ENCODE measurements at places on chromosomes 1 and 21. TPM values are rescaled to one million over a fixed set of nuclear protein-coding genes. Genes with fewer than 3 reads are reported as not detected.

GRCh38 chr1:223363856-223364684 lies at the start of gene SUSD4:
TSS of gene SUSD4 (minus strand) at chr1:223364176. CDS start at chr1:223363425, 751 bp downstream.
- no peaks in the 10 kb centered on the region for H3K27me3 ChIP-seq
- no peaks in the 10 kb centered on the region for H3K4me1 ChIP-seq
- peak; percentile 80 for DNase-seq
- H3K36me3 ChIP-seq, result no peaks in the 10 kb centered on the region

DNA sequence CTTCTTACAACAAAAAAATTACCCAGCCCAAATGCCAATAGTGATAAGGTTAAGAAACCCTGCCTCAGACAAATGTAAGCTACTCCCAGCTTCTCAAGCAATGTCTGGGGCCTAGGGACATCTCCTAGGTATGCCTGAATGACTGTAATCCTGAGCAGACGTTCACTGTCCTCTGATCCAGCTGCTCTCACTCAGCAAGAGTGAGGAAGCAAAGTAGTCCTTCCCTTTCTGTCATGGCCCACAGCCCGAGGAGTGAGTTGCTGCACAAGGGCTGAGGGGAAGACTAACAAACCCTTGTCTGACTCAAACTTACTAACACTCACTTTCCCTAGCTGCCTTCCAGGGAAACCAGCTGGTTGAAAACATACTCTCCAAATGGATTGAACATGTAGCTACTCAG lies 124.9 kb upstream of the TNFSF4 start:
- H3K4me1 ChIP-seq, result no peaks in the 10 kb centered on the region
- H3K27ac ChIP-seq, result no peak overlapping the region
- H3K27me3 ChIP-seq, result no peaks in the 10 kb centered on the region

GRCh38 chr1:211420845-211421454 lies 71.0 kb downstream of the RD3 start:
- H3K27me3 ChIP-seq, result no peaks in the 10 kb centered on the region
- H3K27ac ChIP-seq, result no peak overlapping the region
- no peaks in the 10 kb centered on the region for H3K36me3 ChIP-seq
- no peak overlapping the region for H3K4me3 ChIP-seq
- no peak for DNase-seq

DNA sequence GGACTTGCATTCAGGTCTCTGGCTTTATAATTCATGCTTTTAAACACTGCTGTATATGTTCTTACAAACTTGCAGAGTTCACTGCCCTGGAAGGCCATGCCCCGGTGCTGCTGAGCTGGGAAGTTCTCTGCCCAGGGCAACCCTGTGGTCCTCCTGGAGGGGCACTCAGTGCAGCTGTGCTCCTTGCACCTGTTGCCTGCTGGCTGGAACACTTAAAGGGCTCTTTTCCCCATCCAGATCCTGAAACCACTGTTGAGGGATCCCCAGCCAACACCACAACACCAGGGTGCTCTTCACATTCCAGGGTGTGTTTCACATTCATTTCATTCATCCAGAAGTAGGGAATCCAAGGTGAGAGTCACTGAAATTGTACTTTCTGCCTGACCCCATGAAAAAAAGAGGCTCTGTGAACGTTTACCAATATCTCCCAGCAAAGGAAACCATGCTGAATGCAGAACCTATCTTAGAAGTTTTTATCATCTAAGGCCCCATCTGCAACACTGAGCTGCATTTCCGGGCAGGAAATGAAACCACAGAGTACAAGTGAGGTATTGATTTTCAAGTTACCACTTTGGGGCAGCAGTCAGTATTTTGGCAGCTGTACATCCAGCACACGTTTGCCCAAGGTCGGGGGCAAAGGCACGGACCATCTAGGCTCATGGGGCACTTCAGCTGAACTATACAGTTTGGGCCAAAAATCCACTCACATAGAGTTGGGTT lies 16.4 kb upstream of the KIAA0040 start:
- no peak overlapping the region for H3K27ac ChIP-seq
- no peaks in the 10 kb centered on the region for H3K27me3 ChIP-seq
- no peak for DNase-seq

GRCh38 chr1:93776728-93777127 lies 95.1 kb upstream of the BCAR3 start:
- DNase-seq, result no peak
- H3K4me3 ChIP-seq, result no peak overlapping the region
- no peaks in the 10 kb centered on the region for H3K36me3 ChIP-seq
- H3K27me3 ChIP-seq, result no peaks in the 10 kb centered on the region
- H3K27ac ChIP-seq, result no peak overlapping the region

GRCh38 chr1:209869291-209870149 lies 41.7 kb downstream of the UTP25 start:
- no peak overlapping the region for H3K27ac ChIP-seq
- H3K4me1 ChIP-seq, result no peaks in the 10 kb centered on the region
- no peaks in the 10 kb centered on the region for H3K27me3 ChIP-seq
- no peaks in the 10 kb centered on the region for H3K36me3 ChIP-seq
- DNase-seq, result no peak

GRCh38 chr1:117644696-117645311 lies 39.0 kb downstream of the TENT5C start:
- no peaks in the 10 kb centered on the region for H3K36me3 ChIP-seq
- H3K27ac ChIP-seq, result no peak overlapping the region
- no peak overlapping the region for H3K4me3 ChIP-seq
- no peaks in the 10 kb centered on the region for H3K4me1 ChIP-seq
- DNase-seq, result no peak

- no peak overlapping the region for H3K4me3 ChIP-seq
- no peaks in the 10 kb centered on the region for H3K4me1 ChIP-seq
- H3K27me3 ChIP-seq, result no peaks in the 10 kb centered on the region
- no peak for DNase-seq
- H3K36me3 ChIP-seq, result no peaks in the 10 kb centered on the region
Measured at GRCh38 chr1:5917281-5917590, 75.0 kb downstream of the NPHP4 start.

GRCh38 chr21:35737899-35738346 lies 322.4 kb downstream of the SETD4 start:
- H3K27ac ChIP-seq, result peak overlapping the region; percentile 37
- no peaks in the 10 kb centered on the region for H3K27me3 ChIP-seq
- H3K36me3 ChIP-seq, result no peaks in the 10 kb centered on the region

GRCh38 chr1:235843461-235843961 lies 23.2 kb downstream of the LYST start:
- H3K4me3 ChIP-seq, result no peak overlapping the region
- no peak for DNase-seq
- H3K4me1 ChIP-seq, result peaks cover 6% of the 10 kb centered on the region
- no peaks in the 10 kb centered on the region for H3K36me3 ChIP-seq
- no peaks in the 10 kb centered on the region for H3K27me3 ChIP-seq

DNA sequence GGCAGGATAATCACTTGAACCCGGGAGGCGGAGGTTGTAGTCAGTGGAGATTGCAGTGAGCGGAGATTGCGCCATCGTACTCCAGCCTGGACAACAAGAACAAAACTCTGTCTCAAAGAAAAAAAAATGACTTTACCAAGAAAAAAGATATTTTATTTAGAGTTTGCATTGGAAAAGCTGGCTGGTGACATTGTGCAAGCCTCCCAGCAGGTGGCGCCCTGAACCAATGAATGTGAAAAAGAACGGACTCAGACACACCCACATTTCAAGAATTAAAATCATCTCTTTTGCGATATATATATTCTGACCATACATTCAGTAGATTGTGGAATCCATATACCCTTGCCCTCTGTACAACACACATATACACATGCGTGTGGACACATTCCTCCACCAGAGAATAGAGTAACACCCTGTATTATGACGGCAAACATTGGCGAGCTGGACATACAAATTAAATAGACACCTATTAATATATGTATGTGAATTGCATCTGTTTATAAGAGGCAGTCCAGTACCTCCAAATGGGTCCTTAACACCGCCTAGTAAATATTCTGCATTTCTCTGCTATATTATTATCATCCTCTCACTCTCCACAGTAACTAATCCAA lies 39.0 kb upstream of the CADM3 start:
- H3K4me3 ChIP-seq, result no peak overlapping the region
- peak; percentile 87 for DNase-seq
- no peaks in the 10 kb centered on the region for H3K27me3 ChIP-seq
- no peak overlapping the region for H3K27ac ChIP-seq
- no peaks in the 10 kb centered on the region for H3K4me1 ChIP-seq

DNA sequence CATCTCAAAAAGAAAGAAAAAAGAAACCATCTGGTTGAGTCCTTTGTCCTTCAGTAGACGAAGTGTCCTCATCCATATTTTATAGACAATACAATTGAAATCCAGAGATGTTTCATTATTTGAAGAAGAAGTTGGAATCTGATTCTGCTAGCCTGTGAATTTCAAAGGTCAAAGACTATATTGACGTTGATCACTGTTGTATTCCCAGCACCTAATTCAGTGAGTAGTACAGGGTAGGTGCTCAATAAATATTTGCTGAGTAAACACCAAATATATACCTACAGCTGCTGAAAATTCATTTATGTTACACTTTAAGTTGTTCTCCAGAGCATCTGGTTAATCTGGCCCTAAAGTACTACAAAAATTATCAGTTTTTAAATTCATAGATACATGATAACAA lies 135.2 kb downstream of the CACNA1E start:
- DNase-seq, result no peak
- no peaks in the 10 kb centered on the region for H3K36me3 ChIP-seq
- H3K4me1 ChIP-seq, result no peaks in the 10 kb centered on the region
- H3K27ac ChIP-seq, result no peak overlapping the region
- H3K27me3 ChIP-seq, result no peaks in the 10 kb centered on the region

GRCh38 chr21:14736162-14736561 lies 190.0 kb upstream of the SAMSN1 start:
- no peak overlapping the region for H3K27ac ChIP-seq
- no peaks in the 10 kb centered on the region for H3K4me1 ChIP-seq
- no peaks in the 10 kb centered on the region for H3K27me3 ChIP-seq
- no peaks in the 10 kb centered on the region for H3K36me3 ChIP-seq
- H3K4me3 ChIP-seq, result no peak overlapping the region

GRCh38 chr1:50570066-50570468 lies 146.8 kb upstream of the DMRTA2 start:
- H3K36me3 ChIP-seq, result no peaks in the 10 kb centered on the region
- H3K27me3 ChIP-seq, result no peaks in the 10 kb centered on the region
- no peaks in the 10 kb centered on the region for H3K4me1 ChIP-seq
- H3K4me3 ChIP-seq, result no peak overlapping the region
- no peak overlapping the region for H3K27ac ChIP-seq

DNA sequence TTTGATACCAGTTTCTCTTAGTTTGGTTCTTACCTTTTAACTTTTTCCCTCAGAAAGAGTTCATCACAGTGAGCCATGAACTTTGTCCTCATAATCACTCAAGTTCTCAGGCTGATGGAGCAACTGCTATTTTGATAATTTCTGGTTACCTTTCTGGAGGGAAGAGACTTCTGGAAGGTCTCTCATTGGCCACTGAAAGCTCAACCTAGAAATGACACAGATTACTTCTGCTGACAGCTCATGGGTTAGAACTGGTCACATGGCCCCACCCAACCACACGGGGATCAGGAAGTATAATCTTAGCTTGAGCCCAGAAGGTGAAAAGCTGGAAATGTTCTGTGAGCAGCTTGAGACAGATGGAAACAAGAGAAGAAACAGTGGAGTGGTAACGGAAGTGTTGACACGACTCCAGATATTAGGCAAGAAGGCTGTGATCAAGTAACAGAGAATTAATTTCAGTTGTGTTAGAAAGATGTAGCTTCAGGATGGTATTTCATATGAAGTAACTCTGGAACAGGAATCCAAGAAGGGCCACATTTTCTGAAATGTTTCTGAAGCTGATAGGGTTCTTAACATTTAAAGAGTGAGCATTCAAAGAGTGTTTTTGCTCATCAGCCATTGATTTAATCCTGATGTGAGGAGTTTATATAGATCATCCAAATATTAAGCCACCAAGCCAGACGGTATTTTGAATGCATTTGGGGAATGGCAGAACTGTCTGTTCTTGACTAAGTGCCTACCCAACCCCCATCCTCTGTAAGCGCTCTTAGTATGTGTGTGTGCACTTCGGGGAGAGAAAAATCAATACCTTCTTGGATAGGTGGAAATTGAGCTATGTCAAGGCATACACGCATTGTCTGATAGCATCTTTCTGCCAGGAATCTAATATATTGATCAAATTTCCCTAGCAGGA lies 21.9 kb upstream of the XPR1 start:
- H3K4me3 ChIP-seq, result no peak overlapping the region
- no peaks in the 10 kb centered on the region for H3K27me3 ChIP-seq
- no peak overlapping the region for H3K27ac ChIP-seq
- DNase-seq, result no peak
- no peaks in the 10 kb centered on the region for H3K36me3 ChIP-seq

- H3K4me1 ChIP-seq, result no peaks in the 10 kb centered on the region
- H3K36me3 ChIP-seq, result no peaks in the 10 kb centered on the region
- peak; percentile 21 for DNase-seq
- H3K27me3 ChIP-seq, result no peaks in the 10 kb centered on the region
Measured at GRCh38 chr1:226571893-226572292, 23.3 kb downstream of the STUM start.

- no peaks in the 10 kb centered on the region for H3K36me3 ChIP-seq
- no peaks in the 10 kb centered on the region for H3K27me3 ChIP-seq
- no peak overlapping the region for H3K27ac ChIP-seq
- H3K4me3 ChIP-seq, result no peak overlapping the region
Measured at GRCh38 chr1:173392895-173393658, 84.1 kb upstream of the PRDX6 start.

- H3K36me3 ChIP-seq, result no peaks in the 10 kb centered on the region
- no peak overlapping the region for H3K4me3 ChIP-seq
Measured at GRCh38 chr1:15850471-15851001, 3.0 kb downstream of the SPEN start.

GRCh38 chr1:220732137-220732536 lies 16.0 kb upstream of the MTARC2 start:
- H3K27me3 ChIP-seq, result no peaks in the 10 kb centered on the region
- H3K27ac ChIP-seq, result peak overlapping the region; percentile 19
- H3K4me1 ChIP-seq, result no peaks in the 10 kb centered on the region

DNA sequence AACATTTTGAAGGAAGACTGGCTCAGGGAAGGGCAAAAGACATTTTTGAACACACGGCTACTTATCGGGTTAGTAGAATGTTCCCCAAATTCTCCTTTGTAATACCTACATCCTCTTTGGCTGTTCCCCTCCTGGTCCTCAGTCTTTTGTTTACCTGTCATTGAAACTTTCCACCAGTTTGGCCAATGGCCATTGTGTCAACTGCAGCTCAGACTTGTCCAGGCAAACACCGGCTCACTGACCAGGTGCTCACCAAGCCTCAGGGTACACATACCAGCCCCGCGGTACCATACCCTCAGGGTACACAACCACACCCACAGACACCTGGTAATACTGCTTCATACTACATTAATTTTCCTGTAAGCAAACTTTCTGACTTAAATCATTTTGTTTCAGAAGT lies 84.8 kb upstream of the ZNF648 start:
- no peak overlapping the region for H3K27ac ChIP-seq
- no peaks in the 10 kb centered on the region for H3K36me3 ChIP-seq
- no peak overlapping the region for H3K4me3 ChIP-seq
- DNase-seq, result no peak

The EIF4G3 gene
- 59.0 TPM for total RNA-seq

The G0S2 gene
- 24.9 TPM for total RNA-seq

The PRKACB gene
- 51.5 TPM for total RNA-seq

The PRDM16 gene
- 80.7 TPM for total RNA-seq

The C1orf87 gene
- total RNA-seq, result 0.23 TPM

The LCE2B gene
- total RNA-seq, result not detected

The GPR37L1 gene
- not detected for total RNA-seq

The LYSMD1 gene
- total RNA-seq, result 9.6 TPM
